Stimulated activated CD8-positive, alpha-beta memory T cell treated with anti-CD3 and anti-CD28 coated beads, Interleukin-7, amount 100 ng/mL, for 1 hour (primary cell): ENCODE measurements at places on chromosomes 1 and 21.

GRCh38 chr1:14915356-14916054, 238.0 kb upstream of the TMEM51 start:
- no peak for DNase-seq

GRCh38 chr1:169193191-169193850, 86.8 kb downstream of the ATP1B1 start:
- no peak for DNase-seq

GRCh38 chr1:101137144-101138126, 99.4 kb upstream of the S1PR1 start:
- no peak for DNase-seq

DNA sequence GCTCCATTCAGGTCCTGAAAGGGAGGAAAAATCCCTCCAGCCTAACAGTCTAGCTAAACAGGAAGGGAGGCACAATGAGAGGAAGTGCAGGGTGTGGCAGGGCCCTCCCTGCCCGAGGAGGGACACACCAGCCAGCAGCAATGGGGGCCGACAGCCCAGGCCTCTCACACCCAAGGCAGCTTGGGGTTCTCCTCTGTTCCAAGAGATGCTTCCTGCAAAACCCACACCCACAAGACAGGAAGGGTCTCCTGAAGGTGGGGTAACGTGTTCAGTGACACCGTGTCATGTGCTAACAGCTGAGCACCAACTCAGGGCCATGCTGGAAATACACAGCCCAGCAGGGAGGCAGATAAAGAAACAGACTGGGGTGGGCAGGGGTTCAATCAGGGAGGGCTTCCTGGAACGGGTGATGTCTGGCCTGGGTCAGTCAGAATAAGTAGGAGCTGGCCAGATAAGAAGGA, 10.2 kb downstream of the ECE1 start:
- DNase-seq: no peak

- DNase-seq: no peak
Observed at GRCh38 chr21:32844653-32845436, 73.3 kb upstream of the PAXBP1 start.

DNA sequence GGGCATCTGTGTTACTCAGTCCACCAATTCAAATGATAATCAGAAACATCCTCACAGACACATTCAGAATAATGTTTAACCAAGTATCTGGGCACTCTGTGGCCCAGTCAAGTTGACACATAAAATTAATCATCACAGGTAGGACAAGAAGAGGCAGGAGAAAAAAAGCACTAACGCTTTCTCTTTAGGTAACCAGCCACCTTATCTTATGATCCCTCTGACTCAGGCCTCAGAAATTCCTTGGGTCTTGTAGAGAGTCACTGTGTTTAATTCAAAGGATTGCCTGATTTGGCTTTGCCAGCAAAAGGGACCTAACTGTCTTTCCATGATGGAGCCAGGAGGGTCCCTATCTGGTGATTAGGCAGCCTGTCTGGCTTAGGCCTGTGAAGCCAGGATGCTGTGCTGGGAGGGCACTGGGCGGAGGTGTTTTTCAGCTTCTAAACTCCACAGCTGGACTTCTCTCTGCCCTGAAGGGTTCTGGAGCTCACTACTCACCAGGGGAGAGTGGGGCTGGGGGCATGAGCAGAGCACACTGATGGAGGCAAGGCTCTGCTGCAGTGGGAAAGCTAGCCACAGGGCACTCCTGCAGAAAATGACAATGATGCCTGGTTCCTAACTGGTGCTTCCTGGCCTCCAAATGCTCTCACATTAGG, 36.4 kb upstream of the STUM start:
- DNase-seq: no peak

DNA sequence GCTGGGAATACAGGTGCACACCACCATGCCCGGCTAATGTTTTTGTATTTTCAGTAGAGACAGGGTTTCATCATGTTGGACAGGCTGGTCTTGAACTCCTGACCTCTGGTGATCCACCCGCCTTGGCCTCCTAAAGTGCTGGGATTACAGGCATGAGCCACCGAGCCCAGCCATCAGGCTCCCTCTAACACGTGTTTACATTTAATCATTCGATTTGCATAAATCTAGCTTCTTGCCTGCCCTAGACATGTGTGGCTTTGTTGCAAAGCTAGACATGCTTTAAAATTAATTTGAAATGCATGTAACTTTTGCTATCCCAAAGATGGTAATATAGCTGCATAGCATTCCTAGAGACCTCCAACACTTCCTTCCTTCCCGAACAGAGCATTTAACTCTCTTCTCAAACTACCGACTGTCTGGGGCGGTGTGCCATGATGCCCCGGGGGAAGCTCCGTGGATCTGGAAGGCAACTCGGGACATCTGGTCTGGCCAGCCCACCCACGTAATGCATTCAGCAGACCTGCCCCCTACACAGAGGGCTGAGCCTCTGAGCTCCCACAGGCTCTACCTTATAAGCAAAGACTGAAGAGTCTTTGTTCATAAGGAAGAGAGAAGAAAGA, 34.6 kb upstream of the NID1 start:
- DNase-seq: no peak

DNA sequence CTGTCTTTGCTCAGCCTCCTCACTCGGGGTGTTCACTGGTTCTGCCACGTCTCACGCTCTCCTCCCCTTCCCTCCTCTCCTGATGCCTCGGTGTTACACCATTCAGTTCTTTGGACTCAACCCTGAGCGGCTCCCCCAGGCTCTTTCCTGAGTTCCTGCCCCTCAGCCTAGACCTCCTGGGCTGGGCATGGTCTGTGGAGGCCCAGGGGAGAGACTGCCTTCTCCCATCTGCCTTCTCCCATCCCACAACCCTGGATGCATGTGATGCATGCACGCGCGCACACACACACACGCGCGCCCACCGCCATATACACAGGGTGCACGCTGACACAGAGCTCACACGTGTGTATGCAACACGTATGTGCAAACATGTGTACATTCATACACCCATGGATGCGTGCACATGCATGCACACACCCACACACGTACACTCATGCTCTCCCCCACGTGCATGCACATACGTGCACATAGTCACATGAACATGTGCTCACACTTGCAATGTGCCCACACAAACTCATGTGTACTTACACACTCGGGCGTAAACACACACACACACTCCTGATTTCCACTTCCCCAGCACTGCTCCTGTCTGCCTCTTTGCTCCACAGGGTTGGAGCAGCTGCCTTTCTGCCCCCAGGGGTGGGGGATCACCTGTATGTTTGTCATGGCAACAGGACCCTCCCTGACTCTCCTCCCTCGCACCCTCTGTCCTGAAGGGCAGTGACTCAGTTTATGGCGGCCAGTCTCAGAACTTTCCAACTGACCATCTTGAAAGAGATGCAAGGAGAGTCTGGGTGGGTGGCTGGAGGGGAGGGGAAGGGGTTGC, 59.0 kb downstream of the HUNK start:
- DNase-seq: no peak

DNA sequence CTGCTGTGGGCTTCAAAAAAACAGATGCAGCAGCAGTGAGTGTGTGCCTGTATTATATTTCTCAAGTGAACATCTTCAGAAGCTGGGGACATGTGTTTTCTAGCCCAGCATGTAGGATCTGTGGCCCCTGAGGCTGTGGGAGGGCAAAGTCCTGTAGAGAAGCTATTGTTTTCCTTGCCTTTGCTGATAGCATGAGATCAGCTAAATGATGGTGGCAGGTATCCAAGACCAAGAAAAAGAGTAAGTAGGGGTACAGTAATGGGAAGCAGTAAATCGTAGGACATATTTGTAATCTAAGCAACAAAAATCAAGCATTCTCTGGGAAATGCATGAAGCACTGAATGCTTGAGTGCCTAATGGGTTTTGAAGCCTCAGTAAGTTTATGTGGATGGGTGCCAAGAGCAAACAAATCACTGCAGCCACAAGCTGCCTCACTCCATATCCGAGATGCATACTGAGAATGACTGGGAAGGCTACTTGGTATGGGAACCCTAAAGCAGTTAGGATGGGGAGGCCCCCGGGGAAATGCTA, 98.3 kb downstream of the CD58 start:
- no peak for DNase-seq
